Astrocyte of the spinal cord (primary cell): ENCODE measurements at places on chromosomes 4 and X.

GRCh38 chr4:26197018-26197779 lies 123.6 kb upstream of the RBPJ start:
- peak; percentile 97 for DNase-seq

GRCh38 chr4:189204616-189205015 lies 736.1 kb upstream of the FRG1 start:
- no peak for DNase-seq

- peak; percentile 35 for DNase-seq
Observed at GRCh38 chrX:123959281-123960063, 2.0 kb upstream of the STAG2 start.

DNA sequence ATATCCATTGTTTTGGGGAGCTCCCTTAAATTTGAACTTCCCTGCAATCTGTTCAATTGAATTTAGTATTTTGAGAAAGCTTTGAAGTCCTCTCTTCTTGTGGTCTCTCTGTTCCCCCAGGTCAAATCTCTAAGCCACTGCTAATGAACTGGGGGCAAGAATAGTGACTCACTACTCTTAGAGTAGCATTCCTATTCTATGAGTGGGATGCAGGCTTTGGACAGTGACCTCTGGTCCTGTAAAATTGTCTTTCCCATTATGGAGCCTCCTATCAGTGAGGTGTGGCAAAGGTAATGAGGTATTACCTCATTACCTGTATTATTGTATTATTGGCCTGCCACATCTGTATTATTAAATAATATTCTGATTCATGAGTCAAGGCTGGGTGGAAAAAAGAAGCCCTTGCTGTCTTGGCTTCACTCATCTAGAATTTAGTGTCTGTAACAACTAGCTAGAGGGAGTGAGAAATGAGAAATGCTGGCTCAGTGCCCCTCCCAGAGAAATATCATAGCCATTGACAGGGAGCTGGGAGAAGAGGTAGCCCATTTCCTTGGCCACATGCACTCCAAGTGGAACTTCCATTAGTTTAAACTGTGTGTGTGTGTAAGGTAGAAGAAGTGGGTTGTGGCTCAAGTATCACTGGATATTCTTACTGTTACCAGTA lies 393.9 kb upstream of the CTSO start:
- DNase-seq = peak; percentile 71

GRCh38 chr4:3246458-3247398 lies 2.2 kb upstream of the MSANTD1 start:
- DNase-seq = no peak

DNA sequence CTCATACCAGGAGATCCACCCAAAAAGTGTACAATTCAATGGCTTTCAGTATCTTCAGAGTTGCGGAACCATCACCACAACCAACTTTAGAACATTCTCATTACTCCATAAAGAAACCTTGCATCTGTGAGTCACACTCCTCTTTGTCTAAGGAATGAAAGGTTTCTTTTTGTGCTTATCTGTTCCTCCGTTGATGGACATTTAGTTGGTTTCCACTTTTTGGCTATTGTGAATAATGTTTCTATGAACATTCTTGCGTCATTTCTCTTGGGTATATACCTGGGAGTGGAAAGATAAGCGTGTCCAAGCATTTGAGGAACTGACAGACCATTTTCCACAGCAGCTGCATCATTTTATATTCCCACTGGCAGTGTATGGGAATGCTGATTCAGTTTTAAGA lies 10.6 kb downstream of the FAM184B start:
- no peak for DNase-seq

GRCh38 chrX:4708970-4709760 lies 995.7 kb upstream of the PRKX start:
- DNase-seq = no peak

GRCh38 chr4:141395919-141396318 lies 175.2 kb downstream of the ZNF330 start:
- no peak for DNase-seq

- DNase-seq = peak; percentile 67
Observed at GRCh38 chr4:83255584-83255983, 29.0 kb downstream of the COQ2 start.

DNA sequence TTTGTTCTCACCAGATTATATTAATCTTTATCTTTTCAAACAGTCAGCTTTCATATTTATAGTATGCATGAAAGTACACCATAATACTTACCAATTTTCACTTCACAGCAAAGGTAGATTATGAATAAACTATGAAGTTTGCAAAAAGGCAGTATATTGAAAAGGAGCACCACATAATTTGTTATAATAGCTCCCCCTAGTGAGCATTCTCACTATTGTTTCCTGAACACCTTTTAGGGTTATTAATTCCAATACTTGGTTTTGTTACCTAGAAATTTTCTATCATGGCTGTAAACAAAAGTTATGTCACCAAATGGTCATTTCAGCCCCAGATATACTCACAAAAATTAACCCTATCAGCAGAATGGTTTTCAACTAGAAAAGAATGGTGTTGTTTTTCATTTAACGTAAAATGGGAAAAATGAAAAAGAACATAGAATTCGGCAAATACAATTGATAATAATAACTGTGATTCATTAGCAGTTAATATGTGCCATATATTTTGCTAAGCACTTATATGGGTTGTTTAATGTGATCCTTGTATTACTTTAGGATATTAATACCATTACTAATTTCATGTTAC lies 30.2 kb upstream of the NKX6-1 start:
- peak; percentile 31 for DNase-seq

DNA sequence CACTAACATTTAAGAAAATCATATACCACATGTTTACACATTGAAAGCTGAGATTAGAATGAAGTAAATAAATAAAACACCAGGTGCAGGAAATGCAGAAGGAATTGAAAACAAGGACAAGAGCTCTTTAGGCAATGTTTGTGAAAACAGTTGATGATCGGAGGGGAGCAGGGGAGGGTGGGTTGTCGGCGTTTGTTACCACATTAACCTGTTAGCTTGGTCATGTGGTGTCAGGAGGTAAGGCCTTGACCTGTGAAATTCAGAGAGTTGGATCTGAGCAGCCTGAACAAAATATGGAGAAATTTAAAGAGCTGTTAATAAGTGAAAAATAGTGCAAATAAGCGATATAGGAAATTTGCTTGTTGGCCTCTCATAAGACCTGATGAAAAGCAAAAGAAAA lies 759.9 kb downstream of the PDHA2 start:
- DNase-seq = no peak

- no peak for DNase-seq
Observed at GRCh38 chr4:78818530-78819079, 42.5 kb downstream of the BMP2K start.

- no peak for DNase-seq
Observed at GRCh38 chr4:181372014-181372413, 871.2 kb upstream of the TENM3 start.

GRCh38 chr4:172188248-172188988 lies 375.2 kb downstream of the GALNTL6 start:
- no peak for DNase-seq

DNA sequence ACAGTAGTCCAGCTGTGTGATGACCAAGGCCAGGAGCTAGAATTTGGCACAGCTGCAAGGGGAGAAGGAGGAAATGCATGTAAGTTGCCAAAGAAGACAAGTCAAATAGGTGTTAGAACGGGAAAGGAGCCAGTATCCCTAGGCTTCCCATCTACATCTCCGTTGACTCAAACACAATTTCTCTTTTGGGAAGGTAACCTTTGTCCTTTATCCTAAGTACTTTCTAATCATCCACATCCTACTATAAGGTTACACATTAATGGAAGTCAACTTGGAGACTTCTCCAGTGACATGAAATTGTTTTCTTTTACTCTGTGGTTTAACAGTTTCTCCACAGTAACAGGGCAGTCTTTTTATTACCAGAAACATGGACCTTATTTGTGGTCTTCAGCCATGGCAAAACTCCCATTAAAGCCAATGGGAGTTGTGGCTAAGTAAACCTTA lies 620.0 kb downstream of the ANKRD50 start:
- peak; percentile 38 for DNase-seq

DNA sequence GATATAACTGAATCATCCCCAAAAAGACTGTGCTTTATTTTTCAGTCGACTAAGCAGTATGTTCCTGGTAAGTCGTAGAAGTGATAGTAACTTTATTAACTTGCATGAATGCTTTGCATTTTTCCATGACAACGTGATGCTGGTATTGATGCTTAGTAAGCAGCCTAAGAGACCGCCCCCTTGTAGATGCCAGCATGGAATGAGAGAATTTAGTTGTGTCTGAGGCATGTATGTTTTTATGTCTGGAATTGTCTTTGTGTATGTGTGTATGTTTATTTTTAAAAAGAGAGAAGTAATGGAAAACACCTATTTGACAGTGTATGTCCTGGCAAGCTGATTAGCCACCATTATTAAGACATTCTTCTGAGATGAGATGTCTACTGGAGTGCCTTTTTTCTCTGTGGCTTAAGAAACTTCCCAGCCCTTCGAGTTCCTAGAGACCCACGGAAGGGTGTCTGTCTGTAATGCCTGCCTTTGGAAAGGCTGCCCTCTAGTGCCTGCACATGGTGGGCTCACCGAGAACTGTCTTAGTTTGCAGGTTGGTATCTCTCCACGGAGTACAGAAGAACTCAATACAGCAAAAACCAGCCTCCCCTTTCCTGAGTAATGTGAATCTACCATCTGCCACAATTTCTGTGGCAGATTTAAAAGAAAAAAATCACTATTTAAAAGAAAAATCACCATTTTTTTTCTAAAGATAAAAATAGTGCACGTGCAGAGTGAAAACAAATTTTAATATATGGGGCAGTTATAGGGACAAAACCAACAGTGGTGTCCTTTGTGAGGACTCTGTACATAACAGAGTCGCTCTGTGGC lies 85.9 kb downstream of the AASDH start:
- DNase-seq = peak; percentile 90

DNA sequence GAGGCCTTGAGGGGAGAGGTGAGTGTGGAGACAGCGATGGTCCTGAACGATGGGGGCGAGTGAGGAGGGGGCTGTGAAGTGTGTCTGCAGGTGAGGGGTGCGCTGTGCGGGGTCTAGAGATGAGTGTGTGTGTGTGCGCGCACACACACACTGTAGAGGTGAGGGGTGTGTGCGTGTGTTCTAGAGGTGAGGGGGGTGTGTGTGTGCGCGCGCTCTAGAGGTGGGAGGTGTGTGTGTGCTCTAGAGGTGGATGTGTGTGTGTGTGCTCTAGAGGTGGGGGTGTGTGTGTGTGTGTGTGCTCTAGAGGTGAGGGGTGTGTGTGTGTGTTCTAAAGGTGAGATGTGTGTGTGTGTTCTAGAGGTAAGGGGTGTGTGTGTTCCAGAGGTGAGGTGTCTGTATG lies 574 bp downstream of the BST1 start:
- no peak for DNase-seq

GRCh38 chr4:108171339-108172230 lies 2.9 kb upstream of the LEF1 start:
- peak; percentile 22 for DNase-seq

DNA sequence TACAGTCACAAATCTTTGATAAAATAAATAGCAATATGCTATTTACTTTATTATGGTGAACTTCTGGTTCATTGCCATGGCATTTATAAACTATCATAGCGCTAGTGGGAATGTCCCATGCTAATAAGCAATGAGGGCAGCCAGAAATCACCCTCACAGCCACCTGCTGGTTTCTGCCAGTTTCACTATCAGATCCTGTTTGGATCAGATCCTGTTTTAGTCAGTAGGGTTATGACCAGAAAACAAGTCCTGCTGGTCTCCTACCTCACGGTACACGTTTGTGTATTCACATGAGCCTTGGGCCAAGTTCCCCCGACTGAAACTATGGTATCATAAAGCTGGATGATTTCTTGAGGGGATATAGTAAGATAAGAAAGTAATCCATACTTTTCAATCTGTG lies 17.7 kb downstream of the FOXR2 start:
- DNase-seq = no peak

DNA sequence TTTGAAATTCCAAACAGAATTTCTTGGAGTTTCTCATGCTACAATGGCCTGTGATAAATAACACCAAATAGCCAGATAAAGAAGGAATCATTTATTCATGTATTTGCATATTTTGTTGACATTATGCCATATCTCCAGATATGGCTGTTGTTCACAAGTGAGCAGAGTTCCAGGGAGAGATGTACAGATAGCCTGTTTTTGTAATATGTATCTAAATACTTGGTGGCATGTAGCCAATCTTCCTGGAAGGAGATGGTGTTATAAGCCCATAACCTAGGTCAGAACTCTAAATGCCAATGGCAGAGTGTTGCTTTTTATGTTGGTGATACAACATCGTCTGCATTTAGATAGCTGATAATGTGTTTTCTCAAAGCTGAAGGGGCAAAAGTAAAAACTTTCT lies 292.2 kb downstream of the FBXO8 start:
- DNase-seq = no peak

GRCh38 chrX:101265869-101266428 lies 25.2 kb downstream of the TAF7L start:
- peak; percentile 66 for DNase-seq

- DNase-seq = peak; percentile 6
Observed at GRCh38 chr4:10872833-10873517, 188.4 kb upstream of the CLNK start.

- no peak for DNase-seq
Observed at GRCh38 chrX:29299684-29300083, 712.4 kb downstream of the IL1RAPL1 start.

DNA sequence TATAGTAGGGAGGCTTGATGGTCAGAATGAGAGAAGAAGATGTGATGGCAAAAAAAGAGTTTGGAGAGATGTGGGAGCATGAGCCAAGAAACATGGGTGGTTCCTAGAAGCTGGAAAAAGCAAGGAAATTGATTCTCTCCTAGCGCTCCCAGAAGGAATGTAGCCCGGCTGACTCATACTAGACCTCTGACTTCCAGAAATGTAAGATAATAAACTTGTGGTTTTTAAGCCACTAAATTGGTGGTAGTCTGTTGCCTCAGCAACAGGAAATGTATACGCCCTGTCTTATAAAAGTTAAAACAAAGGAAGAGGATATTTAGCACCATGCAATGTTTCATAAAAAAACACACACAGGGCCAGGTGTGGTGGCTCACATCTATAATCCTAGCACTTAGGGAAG lies 182.7 kb upstream of the PCDH7 start:
- DNase-seq = peak; percentile 90
